ENCODE measurements at places on chromosomes 1 and 21.

DNA sequence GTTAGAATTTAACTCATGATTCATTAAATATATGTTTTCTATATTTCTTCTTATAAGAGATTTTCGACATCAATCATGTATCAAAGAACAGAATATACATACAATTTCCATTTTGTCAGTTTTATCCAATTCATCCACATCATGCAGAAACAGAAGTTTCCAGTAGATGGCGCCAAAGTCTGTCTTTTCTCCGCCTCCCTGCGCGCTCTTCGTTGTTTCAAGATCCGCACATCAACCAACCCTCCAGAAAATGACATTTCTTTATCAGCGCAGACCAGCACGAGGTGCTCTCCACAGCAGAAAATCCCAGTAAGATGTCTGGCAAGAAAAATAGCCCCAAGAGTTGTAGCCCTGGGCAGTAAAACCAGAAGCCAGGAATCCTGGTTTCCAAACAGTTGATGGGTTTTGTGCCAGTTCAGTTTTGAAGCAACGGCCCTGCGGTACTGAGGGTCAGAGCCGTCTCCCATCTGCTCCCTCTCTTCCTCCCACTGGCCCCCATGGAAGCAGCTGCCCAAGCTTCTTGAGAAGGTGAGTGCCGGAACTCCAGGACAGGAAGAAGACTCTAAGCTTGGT, 38.6 kb upstream of the GPR137B start:
- peak; percentile 83 for DNase-seq

- DNase-seq: no peak
These were observed 57.8 kb upstream of the C1orf185 start for GRCh38 chr1:51044199-51044598.

- no peak for DNase-seq
These were observed 1.3 kb downstream of the FOXE3 start for GRCh38 chr1:47417170-47418044.

- DNase-seq: no peak
These were observed 48.5 kb upstream of the CHRM3 start for GRCh38 chr1:239337799-239338430.

DNA sequence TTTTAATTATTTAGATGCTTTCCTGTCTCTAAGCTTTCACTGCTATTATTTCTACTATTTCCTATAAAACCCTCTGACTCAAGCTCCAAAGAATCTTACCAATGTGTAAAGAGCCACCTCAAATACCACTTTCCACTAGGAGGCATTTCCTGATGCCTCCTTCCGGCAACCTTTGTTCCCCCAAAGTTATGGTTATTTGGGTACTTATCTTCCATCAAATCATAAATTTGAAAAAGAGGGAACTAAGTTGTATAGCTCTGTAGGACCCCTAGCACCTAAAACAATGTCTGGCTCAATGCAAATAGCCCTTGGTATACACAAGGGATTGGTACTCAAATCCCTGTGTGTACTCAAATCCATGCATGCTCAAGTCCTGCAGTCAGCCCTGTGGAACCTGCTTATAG, 79.6 kb downstream of the NME7 start:
- no peak for DNase-seq

DNA sequence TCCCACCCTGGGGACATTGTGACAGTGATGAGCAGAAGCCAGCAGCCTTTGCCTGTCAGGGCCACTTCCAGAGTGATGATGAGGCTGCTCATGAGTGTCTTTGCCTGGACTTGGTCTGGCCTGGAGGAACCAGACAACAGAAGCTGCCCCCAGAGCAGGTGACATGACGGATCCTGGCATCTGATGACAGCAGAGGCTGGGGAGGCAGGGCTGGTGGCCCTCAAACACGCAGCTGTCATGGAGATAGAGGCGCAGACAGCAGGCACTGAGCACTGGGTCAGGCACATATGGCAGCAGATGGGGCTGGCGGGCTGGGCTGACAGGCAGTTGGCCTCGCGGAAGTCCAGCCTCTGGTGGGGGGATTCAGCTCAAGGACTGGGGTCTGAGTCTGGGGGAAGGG, 66.4 kb upstream of the STUM start:
- no peak for DNase-seq

DNA sequence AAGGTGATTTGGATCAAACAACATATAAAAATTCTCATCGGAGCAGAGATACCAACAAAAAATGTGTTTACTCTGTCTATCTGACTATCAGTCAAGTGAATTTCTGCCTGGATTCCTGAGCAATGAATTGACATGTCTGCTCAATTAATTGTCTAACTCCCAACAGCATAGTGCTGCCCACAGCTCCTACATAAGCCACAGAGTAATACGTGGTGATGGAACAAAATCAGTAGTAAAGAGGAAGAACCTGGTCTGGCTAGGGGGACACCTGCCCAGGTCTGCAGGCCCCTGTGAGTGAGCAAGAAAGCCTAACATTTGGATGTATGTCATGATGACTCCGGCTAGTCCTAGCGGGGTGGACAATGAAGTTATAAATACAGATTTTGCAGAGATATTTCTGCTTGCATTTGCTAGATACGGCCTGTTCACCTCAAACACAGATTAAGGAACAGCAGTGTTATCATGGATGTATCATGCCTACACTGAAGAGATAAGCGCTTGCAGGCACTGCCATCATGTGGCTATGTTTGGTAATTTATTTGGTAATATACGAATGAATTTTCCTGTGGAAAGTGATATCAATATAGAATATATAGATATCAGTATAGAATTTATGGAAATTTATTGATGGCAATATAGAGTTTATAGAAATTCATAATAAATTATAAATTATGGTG, 69.6 kb upstream of the LRRC8B start:
- peak; percentile 61 for DNase-seq

GRCh38 chr1:1625824-1626206, 6.2 kb upstream of the MMP23B start:
- DNase-seq: no peak

- no peak for DNase-seq
These were observed 192.7 kb upstream of the KIAA0040 start for GRCh38 chr1:175385316-175385715.

- DNase-seq: peak; percentile 44
These were observed 6.8 kb downstream of the RPE65 start for GRCh38 chr1:68442822-68443556.

DNA sequence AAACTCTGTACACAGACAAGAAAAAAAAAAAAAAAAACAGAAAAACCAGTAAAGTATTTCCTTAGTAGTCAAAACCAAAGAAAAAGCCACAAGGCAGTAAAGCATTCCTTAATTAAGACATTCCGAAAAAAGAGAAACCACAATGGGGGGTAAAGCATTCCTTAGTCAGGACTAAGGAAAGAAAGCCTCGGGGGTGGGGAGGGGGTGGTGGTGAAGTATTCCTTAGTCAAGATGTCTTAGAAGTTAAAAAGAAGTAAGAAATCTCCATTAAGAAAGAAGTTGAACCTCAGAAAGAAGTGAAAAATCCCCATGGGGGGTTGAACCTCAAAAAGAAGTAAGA, 28.2 kb upstream of the FMO1 start:
- no peak for DNase-seq

GRCh38 chr1:167132301-167133010, 38.6 kb downstream of the STYXL2 start:
- no peak for DNase-seq

DNA sequence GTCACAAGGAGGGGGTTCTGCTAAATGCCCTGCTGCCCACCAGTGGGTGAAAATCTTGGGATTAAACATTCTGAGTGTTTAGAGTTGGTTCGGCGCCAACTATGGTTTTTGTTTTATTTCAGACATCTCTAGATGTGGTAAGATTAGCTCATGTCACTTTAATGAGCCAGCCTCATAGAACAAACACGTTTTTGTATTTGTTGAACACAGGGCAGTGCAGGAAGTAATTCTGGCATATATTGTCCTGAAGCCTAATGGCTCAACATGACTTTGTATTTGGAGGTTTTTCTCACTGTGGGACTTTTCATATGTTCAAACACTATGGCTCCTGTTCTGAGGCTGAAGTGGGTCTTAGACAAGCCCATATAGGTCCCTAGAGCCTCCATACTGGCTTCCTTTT, 107.8 kb downstream of the NGF start:
- DNase-seq: no peak

DNA sequence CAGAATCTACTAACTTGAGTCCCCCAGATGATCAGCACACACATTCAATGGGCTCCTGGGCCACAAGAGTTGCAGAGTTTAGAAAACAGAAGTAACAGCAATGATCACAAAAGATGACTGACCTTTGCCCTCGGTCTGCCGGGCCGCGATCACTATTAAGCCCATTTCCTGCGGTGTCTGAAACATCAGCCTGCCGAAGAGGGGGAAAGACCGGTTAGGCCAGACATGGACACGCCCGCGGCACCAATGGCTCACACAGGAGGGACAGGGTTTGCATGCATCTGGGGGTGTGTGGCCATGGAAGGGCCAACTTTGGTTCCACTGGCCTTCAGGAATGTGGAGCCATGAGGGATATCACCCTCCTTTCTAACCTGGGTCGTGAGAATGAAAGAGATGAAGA, 68.2 kb downstream of the SIM2 start:
- no peak for DNase-seq
